ENCODE measurements at places on chromosomes 16 and 17.

DNA sequence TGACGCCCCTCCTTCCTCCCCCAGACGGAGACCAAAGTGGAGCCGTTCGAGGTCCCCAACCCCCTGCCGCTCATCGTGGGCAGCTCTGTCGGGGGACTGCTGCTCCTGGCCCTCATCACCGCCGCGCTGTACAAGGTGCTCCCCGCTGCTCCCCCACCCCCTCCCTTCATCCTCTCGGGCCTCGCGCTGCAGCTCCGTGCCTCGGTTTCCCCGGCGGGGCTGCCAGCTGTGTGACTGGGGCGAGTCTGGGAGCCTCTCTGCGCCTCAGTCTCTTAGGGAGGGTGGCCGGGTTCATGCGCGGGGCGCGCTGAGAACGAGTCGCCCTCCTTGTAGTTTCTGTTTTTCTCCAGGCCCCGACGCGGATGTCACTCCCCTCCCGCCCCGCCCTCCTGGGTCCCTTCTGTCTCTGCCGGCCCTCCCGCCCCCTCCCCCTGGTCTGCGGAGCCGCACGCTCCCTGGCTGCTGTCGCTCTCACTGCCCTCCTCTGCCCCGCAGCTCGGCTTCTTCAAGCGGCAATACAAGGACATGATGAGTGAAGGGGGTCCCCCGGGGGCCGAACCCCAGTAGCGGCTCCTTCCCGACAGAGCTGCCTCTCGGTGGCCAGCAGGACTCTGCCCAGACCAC, 23.7 kb upstream of the ITGAX start:
- no peak for DNase-seq

DNA sequence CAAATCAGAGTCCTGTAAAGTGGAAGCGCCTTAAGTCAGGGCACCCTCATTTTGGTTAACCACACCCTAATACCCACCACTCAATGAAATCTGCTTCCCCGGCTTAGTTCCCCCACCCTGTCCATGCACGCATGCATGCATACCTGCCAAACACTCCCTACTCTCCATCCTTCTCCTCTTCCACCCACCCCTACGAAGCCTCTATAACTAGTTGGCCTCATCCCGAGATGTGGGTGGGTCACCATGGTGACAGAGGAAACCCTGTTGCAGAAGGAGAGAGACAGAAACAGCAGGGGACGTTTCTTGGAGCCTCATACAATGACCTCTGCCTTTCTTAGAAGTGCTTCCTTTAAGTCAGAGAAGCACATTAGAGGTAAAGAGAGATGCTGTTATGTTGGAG, 46.8 kb upstream of the DNAH9 start:
- no peak for DNase-seq

DNA sequence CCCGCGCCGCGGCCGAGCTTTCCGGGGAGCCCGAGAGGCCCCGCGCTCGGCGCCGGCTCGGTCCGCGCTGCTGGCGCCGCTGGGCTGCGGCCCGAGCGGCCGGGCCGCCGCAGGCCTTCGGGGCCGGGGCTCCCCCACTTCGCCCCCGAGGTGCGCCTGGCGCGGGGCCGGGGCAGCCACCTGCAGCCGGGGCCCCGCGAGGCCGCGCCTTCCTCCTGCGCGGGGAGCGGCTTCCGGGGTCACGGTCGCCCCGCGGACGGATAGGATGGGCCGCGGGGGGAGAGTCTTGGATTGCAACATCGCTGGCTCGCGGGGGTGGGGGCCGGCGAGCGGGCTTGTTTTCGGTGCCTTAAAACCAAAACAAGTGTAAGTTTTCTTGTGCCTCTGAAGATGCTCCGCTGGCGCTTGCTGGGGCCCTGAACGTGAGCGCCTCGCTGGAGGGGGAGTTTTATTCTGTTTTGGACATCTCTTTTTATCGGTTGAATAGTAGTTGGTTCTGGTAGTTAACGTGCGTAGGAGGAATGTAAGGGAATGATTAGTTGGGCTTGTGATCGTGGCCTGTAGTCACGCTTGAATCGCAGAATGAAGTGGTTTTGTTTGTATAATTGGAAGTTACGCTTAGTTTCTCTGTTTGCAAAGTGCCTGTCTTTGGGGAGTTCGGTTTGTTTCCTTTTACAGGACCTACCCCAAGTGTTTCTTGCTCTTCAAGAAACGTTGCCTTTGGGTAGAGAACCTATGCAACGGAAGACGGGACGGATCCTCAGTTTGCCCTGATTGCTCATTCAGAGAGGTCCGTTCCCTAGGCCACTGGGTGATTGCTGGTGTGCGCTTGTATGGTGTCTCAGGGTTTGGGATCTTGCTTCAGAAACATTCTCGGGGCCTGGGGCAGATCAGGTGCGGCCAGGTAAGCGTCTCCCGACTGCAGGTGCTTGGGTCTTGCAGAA, 724 bp downstream of the UBE2I start:
- no peak for DNase-seq

DNA sequence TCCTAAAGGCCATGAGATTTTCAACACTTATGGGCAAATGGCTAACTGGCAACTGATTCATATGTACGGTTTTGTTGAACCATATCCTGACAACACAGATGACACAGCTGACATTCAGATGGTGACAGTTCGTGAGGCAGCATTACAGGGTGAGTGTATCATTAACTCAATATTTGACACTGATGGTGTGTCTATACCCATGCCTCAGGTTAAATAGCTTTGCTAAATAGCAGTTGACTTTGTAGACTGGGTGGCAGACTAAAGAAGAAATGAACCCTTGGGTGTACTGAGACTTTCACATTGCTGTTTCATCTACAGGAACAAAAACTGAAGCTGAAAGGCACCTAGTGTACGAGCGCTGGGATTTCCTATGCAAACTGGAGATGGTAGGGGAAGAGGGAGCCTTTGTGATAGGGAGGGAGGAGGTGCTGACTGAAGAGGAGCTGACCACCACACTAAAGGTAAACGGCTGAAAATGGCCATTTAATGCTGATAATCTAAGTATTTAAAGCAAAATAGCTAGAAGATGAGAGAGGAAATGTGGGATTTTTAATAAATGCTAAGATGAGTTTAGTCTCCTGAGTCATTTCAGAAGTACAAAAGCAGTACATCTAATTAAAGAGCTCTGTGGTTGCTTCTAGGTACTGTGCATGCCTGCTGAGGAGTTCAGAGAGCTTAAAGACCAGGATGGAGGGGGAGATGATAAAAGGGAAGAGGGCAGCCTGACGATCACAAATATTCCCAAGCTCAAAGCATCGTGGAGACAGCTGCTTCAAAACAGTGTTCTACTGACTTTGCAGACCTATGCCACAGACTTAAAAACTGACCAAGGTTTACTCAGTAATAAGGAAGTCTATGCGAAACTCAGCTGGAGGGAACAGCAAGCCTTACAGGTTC, 3.0 kb downstream of the SETD6 start:
- DNase-seq = no peak

DNA sequence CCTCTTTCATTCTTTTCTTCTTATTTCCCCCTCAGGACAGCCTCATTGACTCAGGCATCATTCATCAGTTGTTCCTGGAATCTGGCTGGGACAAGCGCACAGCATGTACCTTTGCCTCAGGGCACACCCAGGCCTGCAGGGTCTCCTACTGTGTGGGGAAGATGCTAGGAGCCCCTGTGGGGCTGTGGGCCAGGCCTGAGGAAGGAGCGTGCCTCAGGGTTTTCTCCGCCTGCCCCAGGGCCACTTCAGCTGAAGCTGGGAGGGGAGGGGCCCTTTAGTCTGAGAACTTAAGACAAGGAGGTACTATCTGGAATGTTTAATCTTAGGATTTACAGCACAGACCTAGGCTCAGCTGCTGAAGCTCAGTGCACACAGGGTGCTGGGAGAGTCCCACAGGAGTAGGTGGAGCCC, 7.9 kb downstream of the ELMO3 start:
- no peak for DNase-seq

DNA sequence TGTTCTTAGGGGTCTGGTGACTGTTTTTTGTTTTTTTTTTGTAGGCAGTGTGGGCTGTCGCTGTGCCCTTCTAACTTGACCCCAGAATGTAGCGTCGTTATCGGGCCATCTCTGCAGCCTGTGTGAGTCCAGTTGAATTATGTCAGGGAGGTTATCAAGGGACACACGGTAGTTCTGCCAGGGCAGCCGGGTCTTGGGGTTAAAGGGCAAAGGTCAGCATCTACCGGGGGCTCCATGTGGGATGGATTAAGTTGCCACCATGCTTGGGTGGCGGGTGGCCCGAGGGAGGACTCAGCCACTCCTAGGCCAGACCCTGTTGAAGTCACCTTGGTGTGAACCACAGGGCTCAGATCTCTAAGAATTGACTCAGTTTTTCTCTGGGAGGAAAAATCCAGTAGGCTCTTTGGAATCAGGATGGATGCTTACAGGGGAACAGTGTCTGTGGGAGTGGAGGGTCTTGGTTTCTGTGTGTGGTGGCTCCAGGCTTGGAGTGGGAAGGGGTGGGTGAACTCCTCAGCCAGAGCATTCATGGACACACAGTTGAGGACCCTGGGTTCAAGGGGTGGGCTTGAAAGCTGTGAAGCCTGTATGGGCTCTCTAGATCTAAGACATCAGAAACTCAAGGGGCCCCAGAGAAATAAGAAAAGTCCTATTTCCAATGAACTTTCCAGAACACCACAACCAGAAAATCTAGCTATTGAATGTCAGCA, 191.7 kb downstream of the IRF8 start:
- DNase-seq = no peak

- no peak for DNase-seq
These were observed 938.9 kb downstream of the CDH11 start for GRCh38 chr16:64182985-64183384.

DNA sequence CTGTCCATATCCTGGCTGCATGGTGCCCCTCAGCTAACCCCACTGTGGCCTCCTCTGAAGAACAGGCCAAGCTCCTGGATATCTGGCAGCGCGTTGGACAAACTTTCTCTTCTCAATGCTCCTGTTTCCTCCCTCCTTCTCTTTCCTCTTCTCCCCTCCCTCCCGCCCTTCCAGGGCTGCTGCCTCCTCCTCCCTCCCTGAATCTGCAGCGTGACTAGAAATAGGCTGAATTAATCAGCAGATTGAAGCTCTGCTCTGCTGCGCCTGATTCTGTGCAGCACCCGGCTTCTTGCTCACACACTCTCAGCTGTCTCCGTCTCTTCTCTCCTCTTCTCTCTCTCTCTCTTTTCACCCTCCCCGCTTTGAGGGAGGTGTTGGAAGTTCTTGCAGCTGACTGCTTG, 19.8 kb downstream of the TMEM94 start:
- DNase-seq = no peak

DNA sequence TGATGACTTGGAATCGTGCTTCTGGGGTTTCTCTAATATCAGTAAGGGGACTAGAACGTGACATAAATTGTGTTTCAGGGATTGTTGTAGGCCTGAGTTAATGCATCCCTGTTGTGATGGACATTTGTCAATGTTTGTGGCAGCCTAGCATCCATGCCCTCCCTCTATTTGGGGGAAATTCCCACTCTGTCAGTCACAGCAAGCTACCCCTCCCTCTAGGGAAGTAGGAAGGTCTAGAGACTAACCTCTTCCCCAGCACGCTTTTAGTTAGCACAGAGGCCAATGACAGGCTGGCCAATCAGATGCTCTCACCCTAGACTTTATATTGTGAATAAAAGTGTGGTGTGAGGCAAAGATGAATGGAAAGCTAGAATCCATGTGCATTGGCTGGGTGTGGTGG, 32.4 kb upstream of the NF1 start:
- DNase-seq = no peak

DNA sequence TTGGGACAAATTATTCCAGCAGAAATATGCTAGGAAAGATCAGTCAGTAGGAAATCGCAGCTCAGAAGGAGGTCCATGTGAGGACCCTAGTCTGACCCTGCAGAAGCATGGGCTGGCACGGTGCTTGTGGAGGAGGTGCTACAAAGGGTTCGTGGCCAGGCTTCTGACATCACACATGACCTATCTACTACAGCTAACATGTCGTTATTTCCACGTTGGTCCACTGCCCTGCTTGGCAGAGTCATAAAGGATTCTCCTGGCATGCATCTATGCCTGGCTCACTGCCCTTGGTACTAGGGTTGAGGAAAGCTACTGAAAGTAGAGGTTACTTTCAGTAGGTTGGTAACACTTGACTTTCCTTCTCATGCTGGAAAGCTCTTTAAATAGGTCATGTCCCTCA, 118.1 kb upstream of the SHISA6 start:
- no peak for DNase-seq

DNA sequence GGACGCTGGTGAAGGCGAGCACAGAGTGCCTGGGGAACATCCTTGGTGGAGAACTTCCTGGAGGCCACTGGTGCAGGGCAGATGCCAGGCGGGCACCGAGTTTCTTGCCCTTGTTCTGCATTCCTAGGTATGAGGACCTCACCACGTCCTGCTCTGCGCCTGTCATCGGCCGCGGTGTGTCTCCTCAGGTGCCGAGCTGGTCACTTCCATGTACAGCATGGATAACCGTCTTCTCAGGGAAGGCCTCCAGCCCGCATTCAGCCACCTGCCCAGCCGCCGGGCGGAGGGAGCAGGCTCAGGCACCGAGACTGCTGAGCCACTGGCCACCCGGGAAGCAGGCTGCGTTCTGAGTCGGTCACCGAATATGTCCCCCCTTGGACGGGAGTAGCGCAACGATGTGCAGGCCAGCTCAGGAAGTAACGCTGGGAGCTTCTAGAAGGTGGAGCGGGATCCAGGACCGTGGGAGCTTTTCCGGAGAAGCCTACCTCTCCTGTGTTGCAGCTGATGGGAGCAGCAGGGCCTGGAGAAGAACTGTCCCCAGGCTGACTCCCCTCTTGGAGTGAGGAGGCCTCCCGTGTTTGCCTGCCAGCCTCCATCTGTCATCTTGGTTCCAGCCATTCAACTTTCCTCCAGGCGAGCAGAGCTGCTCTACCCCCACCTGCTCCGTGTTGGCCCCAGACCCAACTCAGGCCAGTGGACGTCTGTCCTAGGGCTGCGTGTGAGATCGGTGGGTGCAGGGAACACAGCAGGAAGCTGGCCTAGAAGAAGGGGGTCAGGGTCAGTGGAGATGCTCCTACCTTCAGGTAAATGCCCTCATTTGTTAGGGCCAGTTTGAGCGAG, 2.1 kb upstream of the BAIAP2 start:
- DNase-seq = peak; percentile 86

DNA sequence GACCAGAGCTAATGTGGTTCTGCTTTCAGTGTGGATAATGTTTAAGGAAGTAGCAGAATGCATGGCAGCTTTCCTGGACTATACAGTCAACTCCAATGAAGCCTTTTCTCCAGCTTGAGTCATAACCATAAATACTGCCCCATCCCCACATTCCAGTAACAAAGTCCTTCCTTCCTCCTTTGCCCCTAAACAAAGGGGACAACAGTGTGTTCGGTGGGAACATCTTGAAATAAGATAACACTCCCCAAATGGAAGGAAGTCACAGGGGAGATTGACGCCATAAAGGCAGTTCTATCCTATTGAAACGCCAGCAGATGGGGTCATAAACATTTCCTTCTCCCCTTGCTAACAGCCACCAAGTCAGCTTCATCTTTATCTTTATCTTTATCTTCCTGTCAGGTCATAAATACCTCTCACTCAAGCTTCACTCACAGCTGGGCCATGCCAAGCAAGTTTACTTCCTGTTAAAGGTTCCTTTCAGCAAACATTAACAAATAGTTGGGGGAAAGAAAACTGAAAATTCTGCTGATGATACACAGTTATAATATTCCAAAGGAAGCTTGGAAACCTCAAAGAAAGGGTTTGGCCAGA, 136.7 kb downstream of the SNX11 start:
- no peak for DNase-seq

All from G401 (cell line).